ENCODE measurements at places on chromosomes 5 and 9.
A peak's percentile ranks its signal among the peaks of the same experiment; 100 is the strongest.

DNA sequence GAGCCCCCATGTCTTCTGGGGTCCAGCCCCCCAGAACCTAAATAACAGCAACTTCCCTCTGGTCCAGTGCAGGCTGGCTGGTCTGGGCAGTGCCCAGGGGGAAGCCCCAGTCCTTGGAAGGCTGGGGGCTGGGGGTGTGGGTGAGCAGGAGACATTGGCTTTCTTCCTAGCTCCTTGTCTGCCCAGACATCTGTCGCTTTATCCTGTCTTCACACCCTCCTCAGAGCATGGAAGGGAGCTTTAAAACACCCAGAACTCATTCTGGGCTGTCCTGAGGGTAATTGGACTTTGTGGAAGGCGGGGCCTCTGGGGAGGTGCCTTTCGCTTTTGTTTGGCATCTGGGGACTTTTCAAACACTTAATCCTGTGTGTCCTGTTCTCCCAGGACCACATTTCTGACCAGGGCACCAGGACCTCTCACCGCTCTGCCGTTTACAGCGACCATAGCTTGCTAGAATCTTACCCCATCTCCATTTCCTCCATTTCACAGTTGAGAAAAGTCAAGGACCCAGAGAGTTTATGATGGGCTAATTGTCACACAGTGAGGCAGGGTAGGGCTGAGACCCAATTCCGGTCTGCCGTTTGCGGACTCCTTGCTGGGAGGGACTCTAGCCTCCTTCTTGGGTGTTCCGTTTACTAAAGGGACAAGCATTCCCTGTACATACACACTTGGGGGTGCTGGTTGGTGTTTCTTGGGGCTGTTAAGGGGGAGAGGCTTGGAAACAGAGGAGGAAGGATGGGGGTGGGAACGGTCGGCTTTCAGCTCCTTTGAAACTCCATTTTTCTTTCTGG is 1.1 kb downstream of the GSN start:
- peak; percentile 35 for DNase-seq

- DNase-seq: no peak
These were observed 45.8 kb downstream of the CDH10 start for GRCh38 chr5:24598956-24599355.

- peak; percentile 63 for DNase-seq
These were observed 458.6 kb upstream of the PAPPA start for GRCh38 chr9:115694991-115695390.

DNA sequence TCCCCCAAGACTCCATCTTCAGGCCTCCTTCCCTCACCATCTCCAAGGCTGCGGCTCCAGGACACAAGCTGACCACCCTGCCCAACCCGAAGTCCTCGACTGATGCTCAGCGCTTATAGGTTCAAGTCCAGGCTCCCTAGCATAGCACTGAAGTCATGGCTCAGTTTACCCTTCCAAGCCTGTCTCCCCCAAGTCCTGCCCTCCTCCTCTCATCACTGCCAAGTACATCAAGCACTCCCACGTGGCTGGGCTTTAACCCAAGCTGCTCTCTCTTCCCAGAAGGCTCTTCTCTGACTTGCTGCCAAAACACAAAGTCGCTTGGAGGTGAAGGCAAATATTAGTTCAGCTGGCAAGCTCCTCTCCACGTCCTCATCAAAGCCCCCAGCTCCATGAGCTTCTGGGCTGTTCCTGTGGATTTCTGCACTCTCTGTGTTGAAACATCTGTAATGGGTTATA is 22.1 kb upstream of the MARCHF6 start:
- DNase-seq: peak; percentile 87

DNA sequence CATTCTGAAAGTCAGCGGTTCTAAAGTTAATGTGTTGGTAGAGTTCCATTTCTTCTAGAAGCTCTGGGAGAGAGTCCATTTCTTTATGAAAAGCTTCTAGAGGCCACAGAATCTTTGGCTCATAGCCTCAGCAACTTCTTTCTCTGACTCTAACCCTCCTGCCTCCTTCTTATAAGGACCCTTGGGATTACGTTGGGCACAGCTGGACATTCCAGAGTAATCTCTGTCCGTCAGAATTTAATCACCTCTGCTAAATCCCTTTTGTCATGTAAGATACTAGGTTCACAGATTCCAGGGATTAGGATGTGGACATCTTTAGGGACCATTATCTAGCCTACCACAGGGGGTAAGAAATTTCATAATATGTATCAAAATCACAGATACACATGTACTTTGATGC is 22.6 kb upstream of the ANKDD1B start:
- peak; percentile 12 for DNase-seq

- DNase-seq: no peak
These were observed 71.4 kb downstream of the SLF1 start for GRCh38 chr5:94689908-94690307.

DNA sequence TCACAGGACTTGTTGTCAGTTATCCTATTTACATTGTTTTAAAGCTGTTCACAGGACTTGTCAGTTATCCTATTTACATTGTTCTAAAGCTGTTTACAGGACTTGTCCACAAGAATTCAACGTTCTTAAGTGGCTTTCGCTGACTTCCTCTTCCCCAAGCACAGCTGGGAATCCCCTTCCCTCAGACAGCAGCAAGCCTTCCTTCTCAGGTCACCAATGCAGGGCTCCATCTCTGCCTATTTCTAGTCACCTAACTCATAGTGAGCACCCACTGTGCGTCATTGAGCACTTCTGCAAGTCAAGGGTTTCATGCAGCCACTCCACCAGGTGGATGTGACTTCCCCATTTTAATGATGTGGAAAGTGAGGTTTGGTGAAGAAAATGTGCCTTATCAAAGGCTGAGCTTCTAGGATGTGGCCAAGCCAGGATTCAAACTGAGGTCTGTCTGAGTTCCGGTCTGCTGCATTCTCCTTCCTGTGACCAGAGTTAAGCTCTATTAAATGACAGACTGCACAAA is 109.8 kb upstream of the ZNF462 start:
- no peak for DNase-seq

DNA sequence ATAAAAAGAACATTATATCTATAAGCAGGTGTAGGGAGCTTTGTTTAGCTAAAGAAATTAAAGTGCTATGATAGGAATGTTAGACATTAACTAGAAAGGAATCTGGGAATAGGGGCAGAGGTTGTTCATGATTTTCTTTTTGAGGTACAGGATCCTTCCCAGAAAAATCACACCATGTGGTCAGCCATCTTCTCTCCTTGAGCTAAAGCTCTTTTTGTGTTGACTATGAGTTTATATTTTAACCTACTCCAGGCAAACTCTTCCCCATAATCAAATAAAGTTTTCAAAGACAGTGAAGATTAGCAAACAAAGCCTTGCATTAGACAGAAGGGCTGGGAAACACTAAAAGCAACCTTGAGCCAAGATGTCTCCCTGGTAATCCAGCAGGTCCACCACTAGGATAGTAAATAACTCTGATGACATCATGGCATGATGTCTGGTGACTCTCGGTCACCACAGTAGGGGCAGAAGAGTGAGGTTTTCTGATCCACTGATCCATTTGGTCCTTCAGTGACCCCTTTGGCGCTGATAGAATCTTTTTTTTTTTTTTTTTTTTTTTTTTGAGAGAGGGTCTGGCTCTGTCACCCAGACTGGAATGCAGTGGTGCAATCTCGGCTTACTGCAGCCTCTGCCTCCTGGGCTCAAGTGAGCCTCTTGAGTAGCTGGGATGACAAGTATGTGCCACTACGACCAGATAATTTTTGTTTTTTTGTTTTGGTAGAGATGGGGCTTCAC is 30.6 kb upstream of the IL6ST start:
- peak; percentile 46 for DNase-seq

GRCh38 chr9:96163712-96164111 is 138.3 kb downstream of the HSD17B3 start:
- DNase-seq: no peak

DNA sequence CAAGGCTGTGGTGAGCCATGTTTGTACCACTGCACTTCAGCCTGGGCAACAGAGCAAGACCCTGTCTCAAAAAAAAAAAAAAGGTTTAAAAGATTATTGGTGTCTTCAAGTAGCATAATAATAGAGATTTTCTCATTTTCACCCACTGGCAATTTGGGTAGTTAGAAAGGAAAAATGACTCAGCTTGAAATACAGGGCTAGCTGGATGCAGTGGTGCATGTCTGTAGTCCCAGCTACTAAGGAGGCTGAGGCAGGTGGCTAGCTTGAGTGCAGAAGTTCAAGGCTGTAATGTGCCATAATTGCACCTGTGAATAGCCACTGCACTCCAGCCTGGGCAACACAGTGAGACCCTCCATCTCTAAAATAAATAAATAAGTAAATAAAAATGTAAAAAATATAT is 111.1 kb downstream of the ARRDC3 start:
- DNase-seq: no peak

GRCh38 chr9:116191576-116192415 is 38.2 kb downstream of the PAPPA start:
- DNase-seq: no peak

DNA sequence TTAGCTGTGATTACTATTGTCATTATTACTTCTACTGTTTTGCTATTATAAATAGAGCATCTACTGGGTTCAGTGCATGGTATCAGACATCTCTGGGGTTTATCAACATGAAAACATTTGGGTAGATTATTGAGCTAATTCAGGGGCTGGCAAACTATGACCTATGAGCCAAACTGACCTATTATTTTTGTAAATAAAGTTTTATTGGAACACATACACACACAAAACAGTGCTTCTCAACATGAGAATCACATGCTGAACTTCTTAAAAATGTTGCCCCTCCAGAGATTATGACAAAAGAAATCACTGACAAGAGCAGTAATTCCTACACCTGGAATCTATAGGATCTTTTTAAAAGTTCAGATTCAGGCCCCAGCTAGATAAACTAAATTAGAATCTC is 30.4 kb downstream of the SLC31A2 start:
- no peak for DNase-seq

GRCh38 chr5:124648902-124649467 is 97.5 kb downstream of the ZNF608 start:
- DNase-seq: no peak

GRCh38 chr5:89005990-89006389 is 123.0 kb upstream of the MEF2C start:
- no peak for DNase-seq

DNA sequence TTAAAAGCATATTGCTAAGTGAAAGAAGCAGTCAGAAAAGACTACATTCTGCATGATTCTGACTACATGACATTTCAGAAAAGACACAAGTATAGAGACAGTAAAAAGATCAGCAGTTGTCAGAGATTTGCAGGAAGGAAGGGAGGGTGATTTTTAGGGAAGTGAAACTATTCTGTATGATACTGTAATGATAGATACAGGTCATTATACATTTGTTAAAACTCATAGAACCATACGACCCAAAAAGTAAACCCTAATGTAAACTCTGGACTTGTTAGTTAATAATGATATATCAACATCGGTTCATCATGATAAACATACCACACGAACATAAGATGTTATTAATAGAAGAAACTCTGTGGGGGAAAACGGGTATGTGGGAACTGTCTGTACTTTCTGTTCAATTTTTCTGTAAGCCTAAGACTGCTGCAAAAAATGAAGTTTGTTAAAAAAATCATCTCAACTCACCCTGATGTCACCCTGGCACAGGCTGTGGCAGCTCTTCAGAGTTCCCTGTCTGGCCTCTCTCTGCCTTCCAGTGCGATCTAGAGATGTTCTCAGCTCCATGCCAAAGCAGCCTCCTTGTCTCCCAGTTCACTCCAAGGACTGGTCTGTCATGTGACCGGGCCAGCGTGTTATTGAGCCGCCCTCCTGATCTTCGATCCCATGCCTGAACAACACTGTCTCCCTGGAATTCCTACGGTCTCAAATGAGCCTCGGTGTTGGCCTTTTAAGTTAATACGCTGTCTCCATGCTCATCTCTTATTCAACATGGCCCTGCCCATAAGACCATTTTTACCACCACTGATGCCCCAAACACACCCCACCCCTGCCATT is 35.4 kb downstream of the PRLR start:
- DNase-seq: no peak

DNA sequence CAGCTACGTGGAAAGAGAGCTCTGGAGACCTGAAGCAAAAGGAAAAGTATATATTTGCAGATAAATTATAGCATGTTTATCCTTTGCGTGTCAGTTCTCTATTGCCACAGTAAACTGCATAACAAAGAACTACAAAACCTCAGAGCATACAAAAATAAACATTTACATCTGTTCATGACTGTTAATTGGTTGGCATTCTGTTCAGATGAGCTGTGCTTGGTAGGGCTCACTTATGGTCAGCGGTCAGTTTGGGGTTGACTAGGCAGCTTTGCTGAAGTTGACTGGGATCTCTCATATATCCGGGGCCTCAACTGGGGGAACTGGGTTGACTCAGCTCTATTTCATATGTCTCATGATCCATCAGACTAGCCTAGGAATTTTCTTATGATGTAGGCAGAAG is 257.7 kb downstream of the TLE1 start:
- peak; percentile 88 for DNase-seq

- DNase-seq: peak; percentile 11
These were observed 29.7 kb upstream of the EFNA5 start for GRCh38 chr5:107700481-107700880.

DNA sequence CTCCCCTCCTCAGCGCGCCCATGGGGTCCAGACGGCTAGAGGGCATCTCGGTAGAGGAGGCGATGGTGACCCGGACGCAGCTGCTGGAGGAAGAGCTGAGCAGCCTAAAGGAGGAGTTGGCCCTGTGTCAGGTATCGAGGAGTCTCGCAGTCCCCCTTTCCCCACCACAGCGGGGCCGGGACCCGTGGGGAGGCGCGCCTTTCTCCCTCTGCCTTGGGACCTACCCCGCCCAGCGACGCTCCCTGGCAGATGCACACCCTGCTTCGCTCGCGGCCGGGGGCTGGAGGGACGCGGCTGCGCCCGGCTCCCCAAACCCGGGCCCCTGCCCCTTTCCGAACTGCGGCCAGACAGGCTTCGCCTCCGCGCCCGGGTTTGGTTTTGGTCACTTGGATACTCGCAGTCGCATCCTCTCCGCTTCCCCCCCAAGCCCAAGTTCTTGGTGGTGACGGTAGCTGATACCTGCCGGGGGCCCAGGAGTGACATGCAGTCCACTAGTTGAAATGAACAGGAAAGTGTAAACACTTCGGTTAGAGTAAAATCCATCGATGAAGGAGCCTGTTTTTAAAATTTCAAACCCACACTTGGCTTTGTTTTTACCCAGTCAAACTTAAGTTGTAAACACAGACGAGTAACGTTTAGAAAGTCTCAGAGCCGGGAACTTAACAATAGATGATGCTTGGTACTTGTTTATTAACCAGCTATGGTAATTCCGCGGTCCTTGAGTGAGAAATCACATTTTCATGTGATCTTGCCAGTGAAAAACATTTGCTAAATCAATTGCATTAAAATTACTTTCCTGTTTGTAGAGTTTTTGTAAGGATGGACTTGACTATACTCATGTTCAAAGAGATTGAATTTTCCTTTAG is 688 bp downstream of the CNTLN start:
- peak; percentile 48 for DNase-seq

All from fibroblast of mammary gland (primary cell).